Memory B cell (primary cell): ENCODE measurements at places on chromosomes 4 and X.

GRCh38 chr4:102193145-102193544 lies 152.1 kb downstream of the SLC39A8 start:
- DNase-seq, result no peak

DNA sequence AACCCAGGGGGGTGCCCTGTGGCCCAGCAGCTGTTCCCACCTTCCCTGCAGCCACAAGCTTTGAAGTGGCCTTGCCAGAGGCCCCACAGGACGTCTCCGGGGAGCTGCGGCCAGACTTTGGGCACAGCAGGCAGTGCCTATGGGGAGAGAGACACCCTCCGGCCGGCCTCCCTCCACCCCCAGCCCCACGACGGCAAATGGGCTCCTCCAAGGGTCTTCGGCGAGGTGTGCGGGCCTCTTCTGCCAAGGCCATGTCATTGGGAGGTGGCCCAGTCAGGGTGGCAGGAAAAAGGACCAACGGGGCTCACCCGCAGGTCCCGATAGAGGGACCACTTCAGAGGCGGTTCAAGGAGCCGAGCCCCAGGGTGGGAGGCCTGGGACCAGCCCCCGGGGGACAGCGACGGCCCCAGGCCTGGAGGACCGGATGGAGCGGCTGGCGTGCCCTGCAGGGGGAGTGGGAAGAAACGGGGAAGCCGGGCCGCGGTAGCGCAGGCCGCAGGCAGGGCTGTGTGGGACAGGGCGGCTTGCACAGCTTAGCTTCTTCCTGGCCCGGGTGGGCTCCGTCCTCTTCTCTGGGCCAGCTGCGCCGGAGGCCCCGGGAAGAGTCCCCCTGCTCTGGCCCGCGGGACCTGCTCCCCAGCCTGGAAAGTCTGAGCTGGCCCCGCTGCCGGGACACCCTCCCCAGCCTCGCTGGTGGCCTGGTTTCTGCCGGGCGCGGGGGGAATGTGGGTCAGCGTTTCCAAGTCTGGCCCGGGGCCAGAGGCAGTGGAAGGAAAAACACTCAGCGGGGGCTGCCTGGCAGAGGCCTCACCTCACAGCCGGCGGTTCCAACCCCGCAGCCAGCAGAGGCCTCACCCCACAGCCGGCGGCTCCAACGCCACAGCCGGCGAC lies 21.9 kb upstream of the SPON2 start:
- no peak for DNase-seq

GRCh38 chr4:174930895-174931294 lies 12.7 kb downstream of the ADAM29 start:
- no peak for DNase-seq

DNA sequence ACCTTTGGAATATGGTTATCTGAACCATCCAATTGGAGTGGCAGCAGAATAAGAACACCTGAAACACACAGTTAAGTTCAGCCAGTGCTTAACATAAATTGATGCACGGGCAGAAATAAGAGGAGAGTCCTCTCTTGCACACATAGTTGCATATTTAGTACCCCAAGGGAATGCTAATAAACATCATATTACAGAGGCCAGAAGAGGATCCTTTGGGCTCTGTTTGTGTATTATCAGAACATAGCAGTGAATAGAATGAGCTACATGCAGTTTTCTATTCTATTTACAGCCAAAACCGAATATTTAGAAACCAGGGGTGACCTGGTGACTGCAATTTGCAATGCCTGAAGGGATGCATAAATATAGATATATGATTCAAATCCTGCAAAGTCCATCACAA lies 300.8 kb upstream of the GALNT7 start:
- DNase-seq, result no peak

- no peak for DNase-seq
Measured at GRCh38 chr4:131450572-131451209, 1698.4 kb upstream of the PCDH10 start.

GRCh38 chrX:39619182-39620009 lies 478.4 kb downstream of the BCOR start:
- no peak for DNase-seq
